Muscle of leg (tissue), 16 donors: ENCODE measurements at places on chromosomes 6 and 20.

- DNase-seq, result no peak
These were observed 255.6 kb downstream of the MAFB start for GRCh38 chr20:40433341-40433861.

DNA sequence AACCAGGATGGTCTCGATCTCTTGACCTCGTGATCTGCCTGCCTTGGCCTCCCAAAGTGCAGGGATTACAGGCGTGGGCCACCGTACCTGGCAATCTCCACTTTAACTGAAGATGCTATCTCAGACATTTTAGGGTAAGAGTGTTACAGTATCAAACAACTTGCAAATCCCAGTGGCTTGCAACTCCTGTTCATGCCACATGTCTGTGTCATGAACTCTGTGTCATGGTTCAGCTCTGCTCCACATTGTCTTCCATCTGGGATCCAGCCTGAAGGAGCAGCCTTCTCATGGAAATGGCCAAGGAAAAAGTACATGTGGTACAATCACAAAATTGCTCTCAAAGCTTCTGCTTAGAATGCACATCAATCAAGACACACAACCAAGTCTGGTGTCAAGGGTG lies 114.9 kb downstream of the MAP3K5 start:
- DNase-seq, result no peak

DNA sequence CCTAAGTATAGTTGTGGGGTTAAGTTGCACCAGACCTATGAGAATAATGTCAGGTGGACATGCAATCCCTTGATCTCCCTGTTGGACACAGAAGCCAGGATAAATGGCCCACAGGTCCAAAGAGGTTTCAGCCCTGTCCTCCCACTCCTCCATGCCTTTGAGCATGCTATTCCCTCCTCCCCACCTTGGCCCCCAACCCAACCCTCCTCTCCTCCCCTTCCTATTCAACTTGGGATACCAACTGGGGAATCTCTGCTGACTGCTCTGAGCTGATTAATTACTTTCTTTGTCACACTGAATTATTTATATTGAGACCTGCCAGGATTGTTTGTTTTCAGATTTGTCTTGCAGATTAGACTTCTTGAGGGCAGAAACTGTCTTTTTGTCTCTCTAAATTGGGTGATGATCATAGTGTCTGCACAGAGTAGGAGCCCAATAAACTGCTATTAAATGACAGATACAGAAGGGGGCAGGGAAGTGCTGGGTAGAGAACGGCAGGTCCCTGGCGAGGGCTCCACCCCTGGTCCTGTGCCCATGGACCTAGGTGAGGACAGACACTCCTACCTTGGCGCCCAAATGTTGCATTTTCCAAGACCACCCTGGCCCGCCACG lies 120.9 kb downstream of the UNC5CL start:
- DNase-seq, result no peak

DNA sequence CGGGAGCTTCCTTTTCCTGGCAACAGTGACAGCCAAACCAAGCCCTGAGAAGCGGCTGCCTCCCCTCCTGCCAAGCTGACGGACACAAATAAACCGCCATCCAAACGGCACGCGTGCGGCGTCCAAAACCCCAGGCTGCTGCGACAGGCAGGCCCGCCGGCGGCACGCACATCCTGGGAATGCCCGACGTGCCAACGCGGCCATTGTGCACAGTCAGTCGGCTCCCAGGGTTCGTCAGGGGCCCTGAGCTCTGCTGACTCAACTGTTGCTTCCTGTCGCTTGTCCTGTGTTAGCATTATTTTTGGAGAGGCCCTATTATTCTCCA lies 6.8 kb downstream of the JAG1 start:
- no peak for DNase-seq

GRCh38 chr6:17816921-17817611 lies 110.3 kb upstream of the NUP153 start:
- peak; percentile 26 for DNase-seq

DNA sequence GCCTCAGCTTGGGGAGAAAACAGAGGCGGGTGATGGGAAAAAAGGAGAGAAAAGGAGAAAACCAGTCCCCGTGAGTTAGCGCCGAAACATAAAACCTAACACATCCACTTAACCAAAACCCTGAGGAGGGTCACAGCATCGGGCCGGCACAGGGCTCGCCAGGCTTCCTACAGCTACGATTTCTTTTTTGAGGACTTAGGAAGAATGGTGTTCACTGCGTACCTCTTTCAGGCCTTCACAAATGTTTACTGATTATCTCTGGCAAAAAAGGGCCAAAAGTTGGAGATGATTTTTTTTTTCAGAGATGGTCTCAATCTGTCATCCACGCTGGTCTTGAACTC lies 48.8 kb downstream of the DSTN start:
- no peak for DNase-seq

DNA sequence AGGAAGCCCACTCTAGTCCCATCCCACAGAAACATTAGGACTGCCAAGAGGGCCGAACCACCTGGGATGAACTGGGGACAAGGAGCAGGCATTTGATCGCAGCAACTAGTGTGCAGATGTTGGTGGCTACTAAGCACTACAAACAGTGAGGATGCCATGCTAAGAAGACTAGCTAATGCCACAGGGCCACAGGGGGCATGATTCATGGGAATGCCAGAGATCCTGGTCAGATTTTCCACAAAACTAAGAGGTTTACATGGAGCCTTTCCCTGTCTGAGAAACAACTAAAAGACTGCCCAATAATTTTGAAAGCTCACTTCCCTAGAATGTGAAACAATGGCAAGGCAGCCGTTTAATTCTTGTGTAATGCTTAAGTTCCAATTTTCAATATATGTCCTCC lies 375.9 kb upstream of the PTCHD4 start:
- no peak for DNase-seq

- DNase-seq, result no peak
These were observed 25.1 kb upstream of the GSTA4 start for GRCh38 chr6:53020005-53020744.

DNA sequence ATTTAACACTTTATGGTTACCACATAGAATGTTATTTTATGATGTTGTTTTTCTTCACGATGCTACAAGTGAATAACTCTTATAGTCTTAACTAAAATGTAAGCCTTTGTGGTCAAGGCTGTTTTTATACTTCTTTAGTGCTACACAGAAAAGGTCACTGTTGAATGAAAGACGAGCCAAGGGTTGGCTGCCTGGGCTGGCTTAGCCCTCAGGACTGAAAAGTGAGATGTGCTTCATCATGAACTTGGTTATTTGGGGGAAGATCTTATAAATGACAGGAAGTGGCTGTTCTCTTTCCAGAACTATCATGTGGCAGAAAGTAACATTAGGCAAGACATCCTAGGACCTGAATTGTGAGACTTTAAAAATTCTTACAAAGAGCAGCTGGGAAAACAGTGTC lies 404.0 kb downstream of the BTBD3 start:
- DNase-seq, result peak; percentile 33

DNA sequence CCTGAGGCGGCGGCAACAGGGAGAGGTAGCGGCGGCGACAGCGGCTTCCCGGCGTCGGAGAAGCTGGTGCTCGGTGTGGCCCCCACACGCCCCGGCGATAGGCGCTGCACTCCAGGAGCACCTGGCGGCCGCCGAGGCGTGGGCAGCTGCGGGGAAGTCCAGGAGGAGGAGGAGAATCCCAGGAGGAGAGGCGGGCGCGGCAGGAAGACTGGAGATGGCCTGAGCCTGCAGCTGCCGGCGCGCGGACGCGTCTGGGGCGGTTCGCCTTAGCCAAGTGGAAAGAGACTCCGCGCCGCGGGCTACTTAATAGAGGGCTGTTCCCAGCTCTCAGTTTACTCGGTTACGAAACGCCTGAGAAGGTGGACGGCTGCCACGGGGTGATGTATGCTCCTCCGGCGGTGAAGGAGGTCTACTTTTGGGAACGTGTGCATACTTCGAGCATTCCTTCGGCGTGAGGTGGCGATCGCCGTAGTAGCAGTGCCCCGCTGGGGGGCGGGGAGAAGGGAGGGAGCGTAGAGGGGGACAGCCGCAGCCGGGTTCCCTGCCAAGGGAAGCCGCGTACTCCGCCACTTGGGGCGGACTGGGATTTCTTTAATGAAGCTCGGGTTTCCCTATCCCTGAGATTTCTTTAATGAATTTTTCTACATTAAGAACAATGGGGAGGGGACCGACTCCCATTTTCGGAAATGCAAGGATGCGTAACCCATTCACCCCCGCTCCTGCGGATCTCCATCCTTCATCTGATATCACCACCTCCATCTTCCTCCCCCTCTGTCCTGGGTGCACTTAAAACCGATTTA lies at the start of gene COL12A1:
Gene COL12A1, minus strand, starts transcription at position 278 of the 800 bp plus-strand sequence. CDS start 3,261 bp downstream, outside the sequence.
- DNase-seq, result peak; percentile 99

- no peak for DNase-seq
These were observed 535.9 kb downstream of the FRK start for GRCh38 chr6:115524821-115525220.

GRCh38 chr6:140105857-140106256 lies 731.4 kb upstream of the CITED2 start:
- peak; percentile 10 for DNase-seq

GRCh38 chr20:44803383-44803941 lies 6.9 kb downstream of the RIMS4 start:
- DNase-seq, result peak; percentile 83

DNA sequence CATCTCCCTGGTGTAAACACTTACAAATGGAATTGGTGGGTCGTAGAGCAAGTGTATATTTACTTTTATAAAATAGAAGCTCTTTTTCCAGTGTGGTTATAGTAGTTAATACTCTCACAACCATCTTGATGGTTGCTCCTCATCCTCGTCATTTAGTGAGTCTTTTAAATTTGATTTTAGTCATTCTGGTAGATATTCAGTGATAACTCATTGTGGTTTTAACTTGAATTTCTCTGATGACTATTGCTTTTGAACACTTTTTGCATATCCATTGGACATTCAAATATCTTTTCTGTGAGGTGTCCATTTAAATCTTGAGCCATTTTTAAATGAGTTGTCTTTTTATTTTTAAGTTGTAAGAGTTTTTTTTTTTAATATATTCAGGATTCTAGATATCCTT lies 189.2 kb upstream of the PHACTR1 start:
- DNase-seq, result no peak

DNA sequence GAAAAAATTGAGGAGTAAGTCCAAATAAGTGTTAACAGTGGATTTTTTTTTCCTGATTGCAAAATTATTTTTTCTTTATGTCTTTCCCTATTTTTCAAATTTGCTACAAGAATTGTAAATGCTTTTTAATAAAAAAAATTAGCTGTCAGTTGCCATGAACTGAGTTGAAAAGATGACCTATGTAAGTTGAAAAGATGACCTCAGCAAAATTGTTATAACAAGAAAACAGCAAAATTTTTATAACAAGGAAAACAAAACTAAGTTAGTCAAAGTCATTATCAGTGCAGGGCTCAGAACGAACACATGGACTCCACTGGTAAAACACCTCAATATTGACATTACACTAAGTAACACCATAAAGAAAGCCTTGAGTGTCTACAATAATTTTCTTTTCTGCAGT lies 207.0 kb upstream of the HDDC2 start:
- no peak for DNase-seq

DNA sequence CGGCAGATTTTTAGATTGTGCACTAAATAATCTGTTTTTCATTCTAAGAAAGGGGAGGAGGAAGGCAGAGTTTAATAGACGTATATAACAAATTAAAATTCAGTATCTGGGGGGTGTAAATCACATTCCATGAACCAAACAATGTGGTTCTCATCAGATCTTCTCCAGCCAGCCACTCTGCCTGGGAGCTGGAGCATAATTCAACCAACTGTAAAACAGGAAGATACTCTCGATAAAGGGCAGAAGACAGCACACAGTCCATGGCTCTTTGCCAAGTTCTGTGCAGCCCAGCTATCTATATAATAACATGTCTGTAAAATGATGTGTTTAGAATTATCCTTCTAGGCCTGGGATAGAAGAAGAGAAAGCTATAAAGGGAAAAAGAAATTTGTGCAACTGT lies 289.9 kb upstream of the ZFP64 start:
- peak; percentile 37 for DNase-seq

- peak; percentile 92 for DNase-seq
These were observed 412.8 kb downstream of the CDC5L start for GRCh38 chr6:44800171-44800783.

DNA sequence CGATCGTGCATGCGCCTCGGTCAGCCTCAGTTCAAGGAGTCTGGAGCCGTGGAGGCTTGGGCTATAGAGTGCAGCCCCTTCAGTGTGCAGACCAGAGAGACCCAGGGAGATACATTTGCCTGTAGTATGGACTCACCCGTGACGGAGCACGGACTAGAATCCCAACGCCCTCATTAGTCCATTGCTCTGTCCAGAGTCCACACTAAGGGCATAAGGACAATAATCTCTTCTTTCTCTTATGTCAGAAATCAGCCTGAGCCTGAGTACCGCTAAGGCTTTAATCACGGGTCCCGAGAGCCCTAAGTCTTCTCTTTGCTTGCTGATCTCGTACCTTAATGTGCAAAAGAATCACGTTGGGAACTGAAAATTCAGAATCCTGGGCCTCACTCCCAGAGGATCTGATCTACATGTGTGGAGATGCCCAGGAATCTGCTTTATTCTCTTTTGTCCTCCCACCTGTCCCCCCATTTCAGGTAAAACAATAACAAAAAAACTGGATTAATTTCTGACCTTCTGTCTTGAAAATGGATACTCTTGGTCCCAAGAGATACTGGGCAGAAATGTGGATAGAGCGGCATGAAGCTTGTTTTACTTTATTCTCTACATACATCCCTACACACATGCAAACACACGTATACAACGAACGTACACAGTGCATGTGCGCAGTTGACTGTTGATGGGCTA lies 671 bp downstream of the BPHL start:
- DNase-seq, result no peak

DNA sequence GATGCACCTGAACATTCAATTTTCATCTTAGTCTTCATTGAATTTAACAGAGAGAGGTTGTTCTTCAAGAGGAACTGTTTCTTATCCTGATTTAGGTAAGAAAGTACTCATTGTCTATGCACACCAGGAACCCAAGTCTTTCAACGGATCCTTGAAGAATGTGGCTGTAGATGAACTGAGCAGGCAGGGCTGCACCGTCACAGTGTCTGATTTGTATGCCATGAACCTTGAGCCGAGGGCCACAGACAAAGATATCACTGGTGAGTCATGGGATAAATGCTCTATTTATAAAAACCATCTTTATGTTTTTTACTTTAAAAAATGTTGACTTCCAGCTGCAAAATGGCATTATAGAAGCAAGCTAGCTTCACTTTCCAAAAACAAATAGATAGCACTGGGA lies 10.2 kb downstream of the NQO2 start:
- no peak for DNase-seq

- peak; percentile 57 for DNase-seq
These were observed 17.9 kb downstream of the PLCG1 start for GRCh38 chr20:41155261-41155660.
